Gastrocnemius medialis (tissue), 4 donors: ENCODE measurements at places on chromosomes 6 and 20. TPM values are rescaled to one million over a fixed set of nuclear protein-coding genes. Genes with fewer than 3 reads are reported as not detected.
A peak's percentile ranks its signal among the peaks of the same experiment; 100 is the strongest.

- DNase-seq, result no peak
These were observed 87.5 kb downstream of the FOXO3 start for GRCh38 chr6:108648191-108648590.

- no peak for DNase-seq
These were observed 668.4 kb downstream of the C6orf118 start for GRCh38 chr6:164640956-164641355.

- DNase-seq, result no peak
These were observed 192.7 kb upstream of the CNR1 start for GRCh38 chr6:88358846-88359245.

- no peak for DNase-seq
These were observed 96.7 kb upstream of the LAMP5 start for GRCh38 chr20:9417665-9418064.

DNA sequence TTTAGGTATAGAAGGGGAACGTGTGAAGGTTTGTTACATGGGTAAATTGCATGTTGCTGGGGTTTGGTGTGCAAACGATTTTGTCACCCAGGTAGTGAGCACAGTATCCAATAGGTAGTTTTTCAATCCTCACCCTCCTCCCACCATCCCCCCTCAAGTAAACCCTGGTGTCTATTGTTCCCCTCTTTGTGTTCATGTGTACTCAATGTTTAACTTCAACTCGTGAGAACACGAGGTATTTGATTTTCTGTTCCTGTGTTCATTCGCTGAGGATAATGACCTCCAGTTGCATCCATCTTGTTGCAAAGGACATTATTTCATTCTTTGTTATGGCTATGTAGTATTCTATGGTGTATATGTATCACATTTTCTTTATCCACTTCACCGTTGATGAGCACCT, 11.6 kb upstream of the VNN1 start:
- DNase-seq, result no peak

GRCh38 chr20:57198132-57199072, 68.0 kb downstream of the BMP7 start:
- no peak for DNase-seq

DNA sequence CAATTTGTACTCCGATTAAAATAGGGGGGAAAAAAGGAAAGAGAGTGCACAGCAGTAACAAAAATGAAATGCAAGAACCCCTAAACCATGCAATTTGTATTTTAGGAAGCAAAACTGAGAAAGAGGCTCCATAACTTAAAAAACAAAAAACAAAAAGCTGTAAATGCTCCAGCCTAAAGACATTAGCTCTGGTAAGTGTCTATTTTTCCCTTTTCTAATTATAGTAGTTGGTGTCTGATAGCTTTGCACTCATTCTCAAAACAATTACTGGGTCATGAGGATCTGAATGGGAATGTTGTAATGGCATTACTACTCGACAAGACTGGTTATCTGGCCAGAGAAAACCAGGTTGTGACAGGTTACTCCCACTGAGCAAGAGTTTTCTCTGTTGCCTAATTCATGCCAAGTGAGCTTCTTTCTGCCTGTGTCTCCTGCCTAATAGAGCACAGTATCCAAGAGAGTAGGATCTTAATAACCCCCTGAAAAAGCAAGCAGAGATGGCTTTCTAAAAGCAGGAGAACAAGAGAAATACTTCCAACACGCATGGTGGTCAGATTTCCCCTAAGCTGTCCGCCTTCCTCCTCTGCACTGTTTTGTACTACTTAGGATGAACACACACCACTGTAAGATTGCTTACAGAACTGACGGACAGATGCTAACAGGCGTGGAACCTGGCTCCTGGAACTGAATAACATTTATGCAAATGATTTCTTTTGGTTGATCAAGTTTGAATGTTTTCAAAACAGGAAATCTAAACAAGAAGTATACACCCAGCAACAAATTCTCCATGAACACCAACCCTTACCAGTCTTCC, 86.4 kb downstream of the FKBP5 start:
- peak; percentile 76 for DNase-seq

GRCh38 chr20:17556837-17557674, 12.8 kb upstream of the DSTN start:
- peak; percentile 24 for DNase-seq

GRCh38 chr6:44246663-44247337, at the start of gene HSP90AB1:
TSS of gene HSP90AB1 (plus strand) at chr6:44247101. CDS start at chr6:44248630, 1,529 bp downstream.
- DNase-seq, result peak; percentile 99

DNA sequence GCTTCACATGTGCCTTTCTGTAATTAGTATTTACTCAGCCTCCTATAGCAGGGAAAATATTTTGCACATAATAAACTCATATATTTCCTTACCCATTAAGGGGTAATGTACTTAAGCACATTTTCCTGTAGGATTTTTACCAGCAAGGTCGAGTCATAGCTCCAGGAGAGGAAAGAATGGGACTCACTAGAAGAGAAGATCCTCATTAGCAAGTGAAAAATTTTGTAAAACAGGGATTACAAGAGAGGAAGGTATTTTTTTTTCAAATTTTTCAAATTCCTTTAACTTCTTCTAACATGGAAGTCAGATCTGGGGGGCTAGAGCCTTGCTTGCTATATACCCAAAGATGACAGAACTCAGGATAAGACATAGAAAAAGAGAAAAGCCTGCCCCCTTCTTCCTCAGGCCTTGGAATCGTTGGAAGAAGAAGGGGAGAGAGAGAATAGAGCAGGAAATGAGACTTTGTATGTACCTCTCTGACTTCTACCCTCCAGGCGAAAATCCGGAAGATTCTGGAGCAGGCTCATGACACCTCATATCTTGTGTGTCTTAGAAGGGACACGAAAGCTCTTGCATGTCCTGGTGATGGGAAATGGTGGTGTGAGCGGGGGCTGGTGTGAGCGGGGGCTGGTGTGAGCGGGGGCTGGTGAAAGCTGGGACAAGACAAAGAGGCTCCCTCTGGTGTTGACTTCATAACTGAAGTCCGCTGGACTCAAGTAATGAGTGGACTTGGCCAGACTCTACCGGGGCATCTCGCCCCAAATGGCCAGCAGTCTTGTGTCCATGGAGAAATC, 256.9 kb upstream of the PLCB4 start:
- no peak for DNase-seq

DNA sequence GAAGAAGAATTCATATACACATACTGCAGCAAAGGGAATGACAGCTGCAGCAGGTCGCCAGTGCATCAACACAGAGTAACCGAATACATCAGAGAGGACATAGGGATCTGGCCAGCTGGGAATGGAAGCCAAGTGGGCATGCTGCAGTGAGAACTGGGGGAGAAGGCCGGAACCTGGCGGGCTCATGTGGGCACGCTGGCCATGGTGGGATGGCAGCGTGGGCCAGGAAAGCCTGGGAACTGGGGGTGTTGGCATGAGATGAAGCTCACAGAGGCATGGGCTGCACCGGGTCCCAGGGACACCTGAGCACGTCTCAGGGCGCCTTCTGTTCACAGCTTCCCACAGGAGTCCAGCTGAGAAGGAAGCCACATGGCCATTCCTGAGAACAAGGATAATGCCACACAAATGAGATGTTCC, 139.5 kb upstream of the AGPAT4 start:
- DNase-seq, result peak; percentile 77

- DNase-seq, result no peak
These were observed 48.2 kb upstream of the SRSF6 start for GRCh38 chr20:43409577-43409913.

GRCh38 chr6:41736186-41736733, 852 bp upstream of the TFEB start:
- no peak for DNase-seq

DNA sequence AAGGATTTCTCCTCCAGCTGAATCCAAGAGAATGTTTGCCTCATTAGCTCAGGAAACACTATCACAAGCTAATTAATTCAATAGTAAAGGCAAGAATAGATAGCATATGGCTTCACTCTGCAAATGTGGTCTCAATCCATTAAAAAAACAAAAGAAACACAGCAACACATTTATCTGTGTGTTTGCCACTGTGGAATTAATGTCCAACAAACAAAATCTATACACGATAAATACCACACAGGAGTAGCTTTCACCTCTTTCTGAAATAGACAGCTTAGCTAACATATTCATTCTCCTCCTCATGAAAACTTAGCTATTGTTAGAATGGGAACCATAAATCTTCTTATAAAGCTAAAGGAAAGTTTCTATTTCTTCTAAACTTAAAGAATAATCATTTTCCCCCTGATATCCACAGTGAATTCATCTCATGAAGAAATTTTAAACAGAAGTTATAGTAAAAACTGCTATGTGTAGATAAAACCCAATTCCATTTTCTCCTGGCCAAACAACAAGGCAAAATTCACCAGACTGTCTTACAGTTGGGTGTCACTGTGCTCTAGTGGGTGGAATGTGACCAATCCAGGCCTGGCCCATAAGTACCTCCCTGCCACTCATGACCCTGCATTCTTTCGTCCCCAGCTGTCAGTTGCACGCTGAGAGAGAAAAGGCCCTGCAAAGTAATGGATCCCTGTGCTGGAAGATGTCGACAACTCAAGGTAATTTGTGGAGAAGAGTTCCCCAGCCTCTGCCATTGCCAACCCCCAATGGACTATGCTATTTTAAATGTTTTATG, 92.9 kb upstream of the NRSN1 start:
- DNase-seq, result no peak

AVP gene
- not detected for total RNA-seq

CRISP3 gene
- total RNA-seq, result not detected

SEMG1 gene
- not detected for total RNA-seq

OPRL1 gene
- total RNA-seq, result 0.15 TPM

STXBP5 gene
- 21.7 TPM for total RNA-seq

TRIM15 gene
- total RNA-seq, result not detected

TBP gene
- 17.1 TPM for total RNA-seq

BMP2 gene
- 2.8 TPM for total RNA-seq

ASXL1 gene
- total RNA-seq, result 24.3 TPM

MOXD1 gene
- total RNA-seq, result not detected
